ENCODE measurements at places on chromosomes 3 and 15.

GRCh38 chr3:8507496-8507895, 5.9 kb downstream of the LMCD1 start:
- DNase-seq, result no peak

GRCh38 chr15:63111481-63111880, 10.2 kb upstream of the LACTB start:
- no peak for DNase-seq

GRCh38 chr3:172913911-172914655, 163.6 kb downstream of the ECT2 start:
- DNase-seq, result no peak

DNA sequence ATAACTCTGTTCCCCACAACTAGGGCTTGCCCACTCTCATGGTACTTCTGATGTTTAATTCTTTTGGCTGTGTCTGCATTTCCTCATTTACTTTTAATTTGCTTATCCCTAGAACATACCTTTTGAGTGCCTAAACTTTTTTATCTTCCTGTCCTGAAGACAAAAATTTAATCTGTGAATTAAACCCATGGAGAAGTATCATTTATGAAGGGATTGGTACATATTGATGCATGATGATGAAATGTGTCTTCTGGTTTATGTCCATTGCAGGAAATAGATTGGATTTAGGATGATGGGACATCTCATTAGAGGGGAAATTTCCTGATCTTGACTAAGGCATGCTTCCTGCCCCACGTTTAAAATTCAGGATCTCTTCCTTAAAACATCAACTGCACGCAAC, 109.5 kb downstream of the PGPEP1L start:
- no peak for DNase-seq
